Hair follicle dermal papilla cell (primary cell): ENCODE measurements at places on chromosomes 16 and 17. TPM values are rescaled to one million over a fixed set of nuclear protein-coding genes. Genes with fewer than 3 reads are reported as not detected.

Gene KRTAP4-5
- total RNA-seq, result not detected in 2 replicates

Gene HAGH
- total RNA-seq, result 12.8 and 17.2 TPM in 2 replicates

Gene CHAD
- not detected in 2 replicates for total RNA-seq

Gene EPOP
- total RNA-seq, result 0.85 and 1.5 TPM in 2 replicates

Gene PABPN1L
- not detected in 2 replicates for total RNA-seq

Gene BAIAP3
- 0.97 TPM in 2 replicates for total RNA-seq

Gene THRA
- 42.7 and 55.3 TPM in 2 replicates for total RNA-seq

Gene SRRM2
- 76.7 and 80.9 TPM in 2 replicates for total RNA-seq

Gene TBC1D3C
- total RNA-seq, result 1.3 TPM in 1 of 2 replicates, not detected in the other

Gene ST6GALNAC2
- total RNA-seq, result 0.65 and 3.3 TPM in 2 replicates

Gene KRT12
- not detected in 2 replicates for total RNA-seq

Gene RECQL5
- total RNA-seq, result 16.5 and 19.5 TPM in 2 replicates

Gene CCDC200
- not detected in 2 replicates for total RNA-seq

Gene PLK1
- total RNA-seq, result 4.1 and 4.4 TPM in 2 replicates

Gene C16orf89
- total RNA-seq, result not detected in 2 replicates

Gene HOXB1
- total RNA-seq, result not detected in 2 replicates

Gene FMNL1
- total RNA-seq, result 14.8 and 22.0 TPM in 2 replicates

Gene DOK4
- 22.2 and 29.5 TPM in 2 replicates for total RNA-seq

Gene RUNDC3A
- total RNA-seq, result not detected in 2 replicates

Gene PRAC2
- total RNA-seq, result not detected in 2 replicates

Gene RAMP2
- total RNA-seq, result not detected in 2 replicates

Gene CD7
- 0.24 and 0.32 TPM in 2 replicates for total RNA-seq

Gene RNF157
- 6.4 and 8.0 TPM in 2 replicates for total RNA-seq

Gene MMP25
- 0.12 and 0.16 TPM in 2 replicates for total RNA-seq

Gene SDR42E2
- not detected in 2 replicates for total RNA-seq

Gene FKBP10
- total RNA-seq, result 336 and 351 TPM in 2 replicates

Gene CDRT4
- total RNA-seq, result 1.5 and 4.4 TPM in 2 replicates

Gene KRT24
- total RNA-seq, result not detected in 2 replicates

Gene OR4D1
- total RNA-seq, result not detected in 2 replicates

Gene ZNF385C
- total RNA-seq, result not detected in 2 replicates

Gene KRT33B
- not detected in 2 replicates for total RNA-seq

Gene PPP1R27
- total RNA-seq, result not detected in 2 replicates
